ENCODE measurements at places on chromosomes 6 and 20. TPM values are rescaled to one million over a fixed set of nuclear protein-coding genes. Genes with fewer than 3 reads are reported as not detected.

Gene CLPSL2
- polyA plus RNA-seq = not detected

DNA sequence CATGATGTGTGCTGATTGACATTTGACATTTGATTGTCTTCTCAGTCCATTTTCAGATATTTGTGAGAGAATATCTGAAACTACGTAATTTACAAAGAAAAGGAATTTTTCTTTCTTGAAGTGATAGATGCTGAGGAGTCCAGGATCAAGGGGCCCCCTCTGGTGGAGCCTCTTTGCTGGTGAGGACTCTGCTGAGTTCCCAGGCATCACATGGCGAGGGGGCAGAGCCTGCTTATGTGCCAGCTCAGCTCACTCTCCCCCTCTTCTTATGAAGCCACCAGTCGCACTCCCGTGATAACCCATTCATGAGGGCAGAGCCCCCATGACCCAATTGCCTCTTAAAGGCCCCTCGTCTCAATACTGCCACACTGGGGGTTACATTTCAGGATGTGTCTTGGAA, 91.3 kb downstream of the RPP40 start:
- no peak for DNase-seq

Gene TRDN
- polyA plus RNA-seq = 0.09 TPM

Gene DYNLT2
- polyA plus RNA-seq = 1.6 TPM

DNA sequence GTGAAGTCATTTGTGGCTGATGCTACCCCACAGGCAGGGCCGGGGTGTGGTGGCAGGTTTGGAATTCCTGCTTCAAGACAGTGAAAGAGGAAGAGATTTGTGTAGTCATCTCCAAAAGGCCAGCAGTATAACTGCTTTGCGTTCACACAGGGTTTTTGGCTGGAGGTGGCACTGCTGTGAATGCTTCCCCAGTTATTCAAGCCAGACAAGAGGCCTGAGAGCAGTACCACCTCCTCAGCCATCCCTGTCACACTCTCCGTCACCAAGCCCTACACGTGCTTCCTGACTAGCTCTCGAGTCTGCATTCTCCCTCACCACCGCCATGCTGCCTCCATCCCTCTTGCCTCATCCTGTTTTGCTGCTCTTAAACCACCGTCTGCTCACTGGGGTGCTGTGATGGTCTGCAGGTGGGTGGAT, 23.9 kb downstream of the ARMC2 start:
- no peak for DNase-seq

GRCh38 chr6:72741083-72741482, 119.2 kb downstream of the KCNQ5 start:
- DNase-seq = no peak

DNA sequence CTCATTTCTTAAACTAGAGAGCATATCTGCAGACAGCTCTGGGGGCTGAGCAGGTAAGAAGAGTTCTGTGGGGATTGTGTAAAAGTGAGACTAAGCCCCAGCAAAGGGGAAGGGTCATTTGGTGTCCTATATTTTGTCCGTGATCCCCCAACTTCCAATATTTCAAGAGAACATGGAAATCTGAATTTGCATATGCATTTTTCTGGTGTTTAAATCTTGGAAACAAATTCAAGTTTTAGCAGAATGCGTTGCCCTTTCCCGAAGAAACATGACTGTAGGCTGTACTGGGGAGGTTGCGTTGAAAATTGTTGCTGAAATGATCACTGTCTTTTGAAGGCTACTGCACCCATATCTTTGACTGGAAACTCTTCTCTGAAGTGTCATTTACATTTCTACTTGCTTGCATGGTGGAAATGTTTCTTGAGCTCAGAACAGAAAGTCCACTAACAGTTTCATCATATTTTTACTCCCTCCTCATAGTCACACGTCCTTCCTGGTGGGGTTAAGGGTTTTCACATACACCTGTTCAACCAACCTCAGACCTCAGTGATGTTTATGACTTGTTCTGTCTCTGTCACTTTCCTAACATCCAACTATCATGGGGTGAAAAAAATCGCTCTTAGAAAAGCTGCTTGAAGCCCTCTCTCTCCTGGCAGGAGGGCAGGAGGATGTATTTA, 140.3 kb downstream of the BCAS1 start:
- DNase-seq = no peak

- DNase-seq = no peak
Observed at GRCh38 chr6:125307964-125308615, 6.3 kb upstream of the HDDC2 start.

Gene CDSN
- not detected for polyA plus RNA-seq

GRCh38 chr6:69936674-69937363, 70.5 kb downstream of the COL19A1 start:
- no peak for DNase-seq

Gene PRL
- not detected for polyA plus RNA-seq

- DNase-seq = no peak
Observed at GRCh38 chr6:99979953-99980352, 14.1 kb downstream of the MCHR2 start.

DNA sequence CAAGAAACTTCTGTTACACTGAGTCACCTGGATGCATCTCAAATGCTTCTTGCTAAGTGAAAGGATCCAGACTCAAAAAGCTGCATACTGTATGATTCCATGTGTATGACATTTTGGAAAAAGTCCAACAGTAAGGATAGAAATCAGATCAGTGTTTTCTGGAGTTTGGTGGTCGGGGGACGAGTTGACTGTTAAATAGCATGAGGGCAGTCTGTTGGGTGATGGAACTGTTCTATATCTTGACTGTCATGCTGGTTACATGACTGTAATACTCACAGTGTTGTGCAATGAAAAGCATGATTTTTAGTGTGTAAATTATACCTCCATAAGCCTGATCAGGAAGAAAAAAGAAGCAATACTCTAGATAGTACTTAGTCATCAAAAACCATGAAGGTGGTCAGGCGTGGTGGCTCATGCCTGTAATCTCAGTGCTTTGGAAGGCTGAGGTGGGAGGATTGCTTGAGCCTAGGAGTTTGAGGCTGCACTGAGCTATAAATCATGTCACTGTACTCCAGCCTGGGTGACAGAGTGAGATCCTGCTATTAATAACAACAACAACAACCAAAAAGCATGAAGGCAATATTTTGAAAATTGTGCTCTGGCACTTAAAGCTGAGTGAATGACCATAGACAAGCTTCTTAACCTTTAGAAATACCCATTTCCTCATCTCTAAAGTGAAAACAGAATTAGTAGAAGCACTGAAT, 30.5 kb upstream of the SASH1 start:
- DNase-seq = no peak

DNA sequence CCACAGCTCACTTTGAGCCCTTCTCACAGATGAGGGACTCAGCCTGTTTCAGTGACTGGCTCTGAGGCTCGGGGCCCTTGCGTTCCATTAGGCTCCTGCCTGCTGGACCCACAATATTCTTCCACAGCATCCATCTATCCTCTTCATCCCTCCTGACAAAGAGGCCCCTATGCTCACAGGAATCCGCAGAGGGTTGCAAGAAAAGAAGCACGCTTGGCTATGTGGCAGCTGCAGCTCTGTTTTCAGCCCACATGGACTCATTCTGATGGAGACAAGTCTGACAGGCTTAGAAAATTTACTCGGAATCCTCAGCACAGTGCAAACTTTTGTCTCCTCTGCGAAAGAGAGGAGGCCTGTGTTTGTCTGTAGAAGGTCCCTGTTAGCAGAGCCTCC, 207.5 kb downstream of the SYNDIG1 start:
- DNase-seq = no peak

DNA sequence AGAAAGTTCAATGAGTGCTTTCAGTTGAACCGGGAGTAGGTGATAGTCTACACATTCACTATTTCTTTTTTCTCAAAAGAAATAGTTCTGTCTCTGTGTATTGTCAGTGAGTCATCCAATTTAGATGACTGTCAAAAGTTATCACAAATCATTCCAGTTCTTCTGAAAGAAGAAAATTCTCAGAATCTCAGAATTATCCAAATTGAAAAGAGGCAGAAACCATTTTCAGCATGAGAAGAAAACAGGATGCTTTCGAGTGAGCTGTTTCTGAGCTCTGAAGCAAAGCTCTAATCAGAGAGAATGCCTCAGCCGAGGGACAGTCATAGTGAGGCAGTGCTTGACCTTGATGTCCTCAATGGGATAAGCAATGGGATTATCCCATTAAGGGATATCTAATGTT, 97.9 kb downstream of the HUS1B start:
- no peak for DNase-seq
